ENCODE measurements at places on chromosomes 7 and 10.

- DNase-seq = no peak
Observed at GRCh38 chr7:137462847-137463246, 119.3 kb upstream of the PTN start.

DNA sequence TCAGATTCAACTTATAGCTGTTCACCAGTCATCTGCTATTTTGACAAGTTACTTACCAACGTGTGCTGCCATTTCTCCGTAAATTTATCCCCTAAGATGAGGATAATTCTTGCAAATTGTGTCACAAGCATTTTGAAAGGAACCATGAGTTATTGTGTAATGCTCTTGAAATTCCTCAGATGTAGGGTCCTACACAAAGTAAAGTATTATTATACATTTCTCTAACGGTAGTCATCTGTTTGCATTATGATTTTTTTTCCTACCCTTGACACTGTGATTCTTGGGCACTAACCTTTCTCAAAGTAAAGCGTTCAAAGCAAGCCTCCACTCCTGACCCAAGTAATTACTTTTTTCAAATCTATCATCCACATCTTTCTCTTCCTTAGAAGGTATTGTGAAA lies 8.1 kb downstream of the HERC4 start:
- peak; percentile 49 for DNase-seq

- no peak for DNase-seq
Observed at GRCh38 chr7:83984591-83984990, 210.0 kb downstream of the SEMA3A start.

- peak; percentile 69 for DNase-seq
Observed at GRCh38 chr10:94076325-94076841, 82.7 kb downstream of the PLCE1 start.

DNA sequence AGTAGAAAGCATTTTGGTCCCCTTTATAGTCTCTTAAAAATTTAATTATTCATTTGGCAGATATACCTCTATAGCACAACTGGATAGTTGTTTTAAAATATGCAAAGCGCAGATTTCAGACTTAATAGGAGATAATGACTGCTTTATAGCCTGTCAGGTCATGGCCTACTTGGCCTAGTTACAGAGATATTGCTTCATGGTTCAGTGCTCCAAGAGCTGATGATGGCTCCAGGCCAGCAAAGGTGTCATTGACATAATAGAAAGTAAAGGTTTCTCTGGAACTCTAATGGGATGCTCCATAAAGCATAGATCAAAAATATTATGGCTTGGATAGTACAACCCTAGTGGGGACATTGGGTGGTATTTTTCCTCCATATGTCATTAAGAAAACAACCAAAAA lies 285.7 kb downstream of the NXPH1 start:
- no peak for DNase-seq

DNA sequence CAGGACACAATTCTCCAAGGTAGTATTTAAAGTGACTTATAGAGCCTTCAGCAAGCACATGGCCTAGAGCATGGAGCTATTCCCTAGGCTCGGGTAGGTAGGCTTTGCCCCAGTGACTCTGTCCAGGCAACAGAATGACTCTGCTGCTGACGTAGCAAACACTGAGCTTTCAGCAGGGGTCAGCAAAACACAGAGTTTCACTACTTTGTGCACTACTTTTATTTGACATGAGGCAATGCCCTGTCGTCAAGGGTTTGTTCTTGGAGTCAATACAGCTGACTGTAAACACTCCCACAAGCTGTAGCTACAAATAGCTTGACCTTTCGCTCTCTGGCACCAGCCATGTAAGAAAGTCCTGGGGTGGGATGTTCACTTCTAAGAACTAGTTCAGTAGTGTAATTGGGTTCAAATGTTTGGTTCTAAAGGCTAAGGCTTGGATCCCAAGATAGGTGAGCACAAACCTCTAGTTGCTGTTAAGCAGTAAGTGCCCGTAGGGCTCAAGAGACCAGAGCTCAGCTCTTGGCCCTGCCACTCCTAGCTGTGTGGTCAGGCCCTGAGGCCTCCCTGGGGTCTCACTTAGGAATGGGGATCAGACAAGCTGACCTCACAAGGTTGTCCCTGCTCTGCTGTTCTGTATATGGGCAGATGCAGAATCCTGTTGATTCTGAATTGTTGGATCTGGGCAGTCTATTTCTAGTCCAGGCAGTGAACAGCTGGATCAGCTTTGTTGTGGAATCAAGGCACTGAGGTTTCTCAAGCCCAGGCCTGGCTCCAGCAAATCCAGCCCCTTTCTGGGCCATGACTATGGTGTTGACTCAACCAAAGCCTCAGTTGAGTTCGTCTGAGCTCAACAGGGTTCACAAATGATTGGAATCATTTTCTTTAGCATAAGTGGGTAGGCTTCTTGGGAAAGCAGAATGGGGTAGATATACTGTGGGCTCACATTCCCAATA lies 10.7 kb downstream of the NODAL start:
- no peak for DNase-seq

DNA sequence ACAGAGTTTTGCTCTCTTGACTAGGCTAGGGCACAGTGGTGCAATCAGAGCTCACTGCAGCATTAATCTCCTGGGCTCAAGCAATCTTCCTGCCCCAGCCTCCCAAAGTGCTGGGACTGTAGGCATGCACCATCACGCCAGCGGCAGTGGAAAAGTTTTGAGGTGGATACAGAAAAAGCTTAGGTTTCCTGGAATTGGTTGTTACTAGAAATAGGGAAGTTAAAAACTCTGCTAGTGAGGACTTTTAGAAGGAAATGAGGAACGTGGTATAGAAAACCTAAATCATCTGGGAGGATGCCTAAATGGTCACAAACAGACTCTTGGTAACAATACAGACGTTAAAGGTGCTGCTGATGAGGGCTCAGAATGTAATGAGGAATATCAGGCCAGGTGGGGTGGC lies 10.9 kb upstream of the SNX8 start:
- no peak for DNase-seq

GRCh38 chr7:77904252-77904651 lies 105.7 kb downstream of the PHTF2 start:
- peak; percentile 48 for DNase-seq

DNA sequence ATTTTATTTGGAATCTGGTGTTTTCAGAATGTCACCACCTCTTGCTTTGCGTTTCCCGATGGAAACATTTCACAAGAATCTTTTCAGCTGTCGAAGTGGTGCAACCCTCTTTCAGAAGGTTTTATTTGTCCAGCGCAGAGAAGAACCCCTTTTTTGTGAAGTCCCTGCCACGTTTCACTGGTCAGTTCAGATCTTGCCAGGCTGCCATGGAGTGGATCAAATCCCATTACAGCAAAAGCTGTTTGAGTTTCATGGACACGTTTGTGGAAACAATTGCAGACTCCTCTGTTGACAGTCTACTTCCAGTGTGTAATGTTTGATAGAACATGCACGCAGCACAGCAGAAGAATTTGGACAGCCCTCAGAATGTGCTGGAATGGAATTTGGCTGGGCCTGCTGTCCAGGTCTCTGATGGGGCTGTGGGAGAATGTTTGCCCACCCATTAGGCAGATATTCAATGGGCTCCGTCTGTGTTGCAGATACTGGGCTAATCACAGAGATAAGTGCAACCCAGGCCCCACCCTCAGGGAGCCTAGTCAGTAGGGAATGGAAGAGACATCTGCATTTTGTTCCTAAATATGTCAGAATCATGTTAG lies 143.2 kb downstream of the GRK5 start:
- peak; percentile 35 for DNase-seq

DNA sequence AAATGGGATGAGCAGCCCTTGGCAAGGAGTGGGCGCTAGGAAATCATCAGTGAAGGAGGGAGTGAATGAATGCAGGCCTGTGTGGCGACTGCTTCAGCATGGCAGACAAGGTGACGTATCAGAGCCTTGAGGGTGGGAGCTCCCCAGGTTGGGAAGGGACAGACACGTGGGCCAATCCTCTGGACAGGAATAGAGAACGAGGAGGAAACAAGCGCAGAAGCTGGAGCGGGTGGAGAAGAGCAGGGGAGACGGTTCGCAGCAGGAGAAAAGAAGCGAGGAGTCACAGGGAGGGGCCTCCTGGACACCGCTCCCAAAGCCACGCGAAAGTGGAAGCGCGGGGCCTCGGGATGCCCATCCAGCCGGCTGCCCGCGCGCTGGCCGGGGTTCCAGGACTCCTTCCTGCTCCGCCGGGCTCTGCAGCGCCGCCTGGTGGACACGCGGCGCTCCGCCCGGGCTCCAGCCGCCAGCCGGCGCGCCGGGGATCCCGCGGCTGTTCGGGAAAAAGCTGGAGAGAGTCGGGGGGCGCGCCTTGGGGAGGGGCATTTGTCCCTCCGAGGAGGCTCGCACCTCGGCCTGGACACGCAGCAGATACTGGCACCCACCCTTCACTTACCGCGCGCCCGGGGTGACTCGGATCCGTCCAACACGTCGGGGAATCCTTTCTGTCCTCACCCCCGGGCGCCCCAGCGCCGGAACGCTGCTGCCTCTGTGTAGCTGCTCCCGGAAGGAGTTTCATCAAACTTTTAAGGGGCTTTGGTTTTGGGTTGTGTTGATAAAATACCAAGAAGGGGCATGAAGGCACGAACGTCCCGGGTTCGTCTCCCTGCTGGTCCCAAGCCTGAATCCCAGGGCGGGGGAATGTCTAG lies 6.3 kb downstream of the ZNF503 start:
- peak; percentile 57 for DNase-seq

- DNase-seq = no peak
Observed at GRCh38 chr10:71878327-71879034, 27.4 kb upstream of the PSAP start.

DNA sequence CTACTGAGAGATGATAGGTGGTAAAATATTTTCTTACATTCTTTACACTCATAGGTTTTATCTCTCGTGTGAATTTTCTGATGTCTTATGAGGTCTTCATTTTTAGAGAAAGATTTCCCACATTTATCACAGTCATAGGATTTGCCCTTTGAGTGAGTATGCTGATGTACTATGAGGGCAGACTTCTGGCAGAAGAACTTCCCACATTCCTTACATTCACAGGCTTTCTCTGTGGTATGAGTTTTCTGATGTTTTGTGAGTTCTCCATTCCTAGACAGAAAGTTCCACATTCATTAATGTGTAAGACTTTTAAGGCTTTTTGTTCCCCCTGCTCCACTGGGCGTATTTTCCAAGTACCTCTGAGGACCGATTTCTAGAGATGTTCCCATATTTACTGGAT lies 23.5 kb downstream of the ZNF25 start:
- peak; percentile 43 for DNase-seq

- peak; percentile 100 for DNase-seq
Observed at GRCh38 chr7:151754142-151754590, 122.7 kb downstream of the PRKAG2 start.

DNA sequence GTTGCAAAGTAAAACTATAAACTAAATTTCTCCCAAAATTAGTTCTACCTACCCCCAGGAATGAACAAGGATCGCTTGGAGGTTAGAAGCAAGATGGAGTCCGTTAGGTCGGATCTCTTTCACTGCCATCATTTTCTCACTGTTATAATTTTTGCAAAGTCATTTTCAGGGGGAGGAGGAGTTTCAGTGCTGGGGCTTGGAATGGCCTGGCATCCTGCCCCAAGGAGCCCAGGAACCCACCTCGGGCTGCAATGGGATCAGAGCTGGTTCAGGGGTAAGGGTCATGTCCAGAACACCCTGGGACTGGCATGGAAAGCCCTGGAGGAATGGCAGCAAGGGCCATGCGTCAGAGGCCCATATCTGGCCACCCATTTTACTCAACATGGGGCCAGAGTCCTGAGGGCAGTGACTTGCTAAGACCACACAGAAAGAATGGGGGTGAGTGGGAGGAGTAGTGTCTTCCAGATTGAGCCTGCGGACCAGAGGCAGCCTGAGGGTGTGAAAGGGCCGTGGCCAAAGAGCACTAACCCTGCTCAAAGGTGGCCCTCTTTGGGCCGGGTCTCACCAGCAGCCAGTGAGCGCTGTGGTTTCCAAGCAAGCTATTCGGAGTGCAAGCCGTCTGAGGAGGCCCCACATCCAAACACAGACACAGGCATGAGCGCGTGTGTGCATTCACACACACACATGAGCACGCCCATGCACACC lies 31.8 kb downstream of the GPRIN2 start:
- DNase-seq = no peak

DNA sequence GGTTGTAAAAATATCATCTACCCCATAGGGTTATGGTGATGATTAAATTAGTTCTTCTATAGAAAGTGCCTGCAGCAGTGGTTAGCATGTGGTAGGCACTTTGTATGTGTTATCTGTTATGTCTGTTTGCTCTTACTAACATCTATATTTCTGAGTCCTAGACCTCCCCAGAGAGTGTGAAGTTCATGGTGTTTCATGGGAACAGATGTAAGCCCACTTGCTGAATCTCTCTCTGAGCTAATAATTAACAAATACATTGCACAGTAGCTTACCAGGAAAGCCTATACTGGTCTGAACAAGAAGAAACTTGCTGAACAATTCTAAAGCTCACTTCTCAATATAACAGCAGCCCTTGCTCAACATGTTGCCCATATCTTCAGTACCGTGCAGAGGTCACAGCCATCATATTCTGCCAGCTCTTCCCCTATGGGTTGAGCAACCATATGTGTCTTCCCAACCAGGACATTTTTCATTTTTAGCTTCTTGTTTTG lies 100.1 kb downstream of the NPSR1 start:
- no peak for DNase-seq

DNA sequence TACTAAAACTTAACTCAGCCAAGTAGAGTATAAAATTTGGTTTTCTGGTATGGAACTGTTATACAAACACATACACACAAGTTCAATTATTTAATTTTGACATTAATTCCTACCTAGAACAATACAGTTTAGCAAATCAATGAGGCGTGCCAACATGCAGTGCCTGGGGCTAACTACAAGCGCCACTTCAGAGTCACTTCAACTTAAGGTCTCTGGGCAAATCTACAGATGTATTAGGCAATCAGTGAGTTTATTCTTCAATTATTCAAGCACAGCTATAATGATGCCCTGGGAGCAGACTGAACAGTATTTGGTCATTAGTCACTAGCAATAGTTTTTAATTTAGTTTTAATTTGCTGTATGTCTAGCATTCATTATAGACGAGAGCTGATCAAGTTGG lies 51.6 kb downstream of the HIBADH start:
- DNase-seq = no peak

- no peak for DNase-seq
Observed at GRCh38 chr7:38308140-38308539, 34.7 kb upstream of the TARP start.

DNA sequence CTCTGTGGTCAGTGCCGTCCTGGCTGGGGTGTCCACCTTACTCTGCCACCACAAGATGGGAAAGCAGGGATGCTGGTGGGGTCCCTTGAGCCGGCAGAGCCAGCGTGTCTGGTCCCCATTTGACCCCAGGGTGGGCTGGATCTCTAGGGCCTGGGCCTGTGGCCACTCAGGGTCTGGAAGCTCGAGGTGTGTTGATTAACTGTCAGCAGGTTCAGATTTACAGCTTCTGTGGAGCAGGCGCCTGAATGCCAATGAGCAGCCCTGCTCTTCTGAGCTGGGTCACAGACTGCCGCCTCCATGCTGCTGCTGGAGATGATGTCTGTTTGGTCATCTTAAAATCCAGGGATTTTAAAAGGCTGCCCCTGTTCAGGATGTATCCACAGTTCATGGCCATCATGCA lies 11.3 kb upstream of the DPYSL4 start:
- DNase-seq = no peak

- DNase-seq = peak; percentile 5
Observed at GRCh38 chr10:49290607-49291006, 8.4 kb upstream of the C10orf71 start.

Measured in fibroblast of skin of back (primary cell).